ENCODE measurements at places on chromosomes 7 and 10.

DNA sequence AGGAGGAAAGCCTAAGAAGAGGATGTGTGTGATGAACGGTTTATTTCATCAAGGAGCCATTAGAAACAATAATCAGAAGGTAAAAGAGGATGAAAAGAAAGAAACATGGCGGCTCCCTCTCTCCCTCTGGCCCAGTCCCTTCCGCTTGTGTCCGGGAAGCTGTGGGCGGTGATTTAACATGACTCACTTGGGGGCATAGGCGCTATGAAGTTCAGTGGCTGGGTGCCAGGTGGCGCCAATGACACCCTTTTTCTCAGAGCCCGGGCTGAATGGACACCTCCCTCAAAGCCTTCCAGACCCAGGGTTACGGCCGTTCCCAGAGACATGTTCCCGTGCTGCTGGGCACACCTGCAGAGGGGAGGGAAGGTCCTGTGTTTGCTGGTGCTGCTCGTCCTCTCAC, 244.0 kb downstream of the SKAP2 start:
- DNase-seq: no peak

- no peak for DNase-seq
Measured at GRCh38 chr10:99995713-99996112, 14.0 kb downstream of the DNMBP start.

DNA sequence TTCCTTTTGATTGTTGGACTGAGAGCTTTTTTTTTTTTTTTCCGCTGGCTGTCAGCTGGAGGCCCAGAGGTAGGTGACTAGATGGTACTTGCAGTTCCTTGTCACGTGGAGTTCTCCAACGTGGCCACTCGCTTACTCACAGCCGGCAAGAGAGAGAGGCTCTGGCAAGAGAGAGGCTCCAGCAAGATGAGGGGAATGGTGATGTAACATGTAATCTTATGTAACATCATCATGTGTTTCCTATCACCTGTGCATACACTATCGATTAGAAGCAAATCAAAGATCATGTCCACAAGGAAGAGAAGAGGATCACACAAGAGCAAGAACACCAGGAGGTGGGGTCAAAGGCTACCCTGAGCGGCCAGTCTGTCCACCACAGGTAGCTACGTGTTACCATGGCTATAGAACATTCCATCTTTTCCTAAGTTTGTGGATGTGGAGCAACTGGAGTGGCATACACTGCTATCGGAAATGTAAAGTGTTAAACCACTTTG, 4.0 kb upstream of the BORCS7 start:
- no peak for DNase-seq

GRCh38 chr10:89669985-89670384, 24.9 kb upstream of the PANK1 start:
- no peak for DNase-seq

DNA sequence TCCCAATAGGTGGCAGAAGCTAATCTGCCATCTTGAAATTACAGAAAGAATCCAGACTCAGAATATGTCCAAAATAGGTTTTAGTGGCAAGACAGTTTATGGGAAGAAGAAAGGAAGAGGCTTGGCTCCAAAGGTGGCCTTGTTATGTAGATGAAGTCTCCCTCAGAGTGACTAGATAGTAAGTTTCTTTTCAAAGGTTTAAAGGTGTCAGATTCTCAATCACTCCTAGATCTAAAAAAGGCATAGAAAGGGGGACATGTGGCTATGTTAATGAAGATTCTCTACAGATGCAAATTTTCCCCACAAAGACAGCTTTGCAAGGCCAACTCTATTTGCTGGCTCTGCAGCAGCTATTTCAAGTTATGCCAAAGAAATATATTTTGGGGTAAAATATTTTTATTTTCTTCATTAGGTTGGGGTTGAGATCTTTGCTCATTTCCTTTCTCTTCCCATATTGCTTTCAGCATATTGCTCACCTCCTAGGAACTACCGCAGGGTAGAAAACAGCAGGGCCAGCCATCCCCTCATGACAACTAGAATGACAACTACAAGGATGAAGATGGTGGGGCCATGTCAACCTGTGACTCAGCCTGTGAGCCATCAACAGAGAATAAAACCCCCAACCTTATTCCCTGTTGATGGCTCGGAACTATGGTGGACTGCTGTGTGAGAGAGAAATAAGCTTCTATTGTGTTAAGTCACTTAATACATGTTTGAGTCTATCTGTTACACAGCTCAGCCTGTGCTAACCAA, 274.0 kb upstream of the GALNT17 start:
- no peak for DNase-seq

- no peak for DNase-seq
Measured at GRCh38 chr10:78960316-78960800, 108.4 kb upstream of the ZMIZ1 start.
